ENCODE measurements at places on chromosomes 2 and 18.

- ATAC-seq = peak; percentile 9
These were observed 134.7 kb downstream of the TPGS2 start for GRCh38 chr18:36693931-36694620.

- ATAC-seq = no peak
These were observed 21.4 kb upstream of the WDSUB1 start for GRCh38 chr2:159307942-159308341.

GRCh38 chr2:28086611-28087010 is 196.1 kb downstream of the BABAM2 start:
- ATAC-seq = no peak

GRCh38 chr18:7524786-7525185 is 42.3 kb upstream of the PTPRM start:
- ATAC-seq = no peak

- ATAC-seq = no peak
These were observed 3.0 kb upstream of the FHL2 start for GRCh38 chr2:105401867-105402266.

Measured in stimulated activated memory B cell treated with anti-CD40 and anti-IgM and Interleukin-4, amounts not matched to agents 10 μg/mL and 1 μg/mL and 100 μg/mL, for 72 hours (primary cell).